Activated CD4-positive, alpha-beta T cell treated with anti-CD3 and anti-CD28 coated beads for 24 hours (primary cell): ENCODE measurements at places on chromosomes 1 and 21.

DNA sequence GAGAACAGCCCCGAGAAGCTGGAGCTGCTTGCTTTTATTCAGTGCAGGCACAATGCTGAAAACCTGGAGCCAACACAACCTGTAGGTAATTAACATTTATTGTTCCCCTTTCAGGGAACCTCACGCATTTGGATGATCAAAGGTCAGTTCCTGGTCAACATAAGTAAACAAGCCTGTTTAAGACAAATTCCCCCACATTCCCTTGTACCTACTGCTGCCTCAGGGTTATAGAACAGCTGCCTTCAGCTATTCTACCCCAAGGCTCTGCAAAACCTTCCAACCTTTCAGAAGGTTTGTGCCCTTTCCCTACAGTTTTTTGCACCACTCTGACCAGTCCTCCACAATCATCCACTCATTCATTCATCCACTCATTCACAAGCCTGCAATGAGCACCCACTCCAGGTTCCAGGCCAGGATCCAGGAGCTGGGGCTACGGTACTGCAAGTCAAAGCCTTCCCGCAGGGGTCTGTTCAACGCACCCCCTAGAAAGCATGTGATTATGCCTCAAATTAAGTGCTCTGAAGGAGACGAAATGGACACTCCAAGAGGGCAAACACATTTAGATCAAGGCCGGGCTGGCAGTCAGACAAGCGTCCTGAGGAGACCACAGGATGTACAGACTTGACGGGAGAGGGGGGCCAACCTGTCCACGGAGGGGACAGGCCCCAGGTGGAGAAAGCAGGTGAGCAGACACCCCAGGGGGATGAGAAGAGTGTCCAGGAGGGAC, 683.9 kb downstream of the MATN1 start:
- no peak for DNase-seq

GRCh38 chr1:199020051-199020450, 381.2 kb downstream of the PTPRC start:
- DNase-seq: no peak

DNA sequence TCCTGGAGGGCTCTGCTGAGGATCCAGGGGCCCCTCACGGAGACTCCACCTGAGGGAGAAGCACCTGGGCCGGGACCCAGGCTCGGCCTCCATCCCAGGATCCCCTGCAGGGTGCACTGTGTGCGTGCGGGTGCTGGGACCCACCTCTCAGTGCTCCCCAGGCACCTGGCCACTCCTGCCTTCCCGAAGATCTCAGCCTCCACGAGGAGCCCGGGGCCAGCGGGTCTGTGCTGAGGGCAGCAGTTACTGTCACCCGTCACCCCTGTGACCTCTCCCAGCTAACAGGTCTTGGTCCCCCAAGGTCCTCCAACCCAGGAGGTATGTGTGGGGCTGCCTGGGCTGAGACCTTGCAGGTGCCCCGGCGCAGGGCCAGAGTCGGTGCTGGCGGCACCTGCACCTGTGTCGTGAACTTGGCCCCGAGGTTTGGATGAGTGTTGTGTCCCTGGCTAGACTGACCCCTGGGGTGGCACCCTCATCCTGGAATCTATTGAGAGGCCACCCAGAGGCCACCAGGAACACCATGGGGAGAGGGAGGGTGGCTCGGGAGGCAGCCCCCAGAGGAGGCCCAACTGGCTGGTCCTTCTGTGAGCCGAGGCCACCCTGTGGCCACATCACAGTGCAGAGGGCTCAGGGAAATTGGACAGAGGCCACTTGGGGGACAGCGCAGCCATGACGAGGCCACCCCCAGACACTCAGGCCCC, 17.7 kb downstream of the MORN1 start:
- no peak for DNase-seq

DNA sequence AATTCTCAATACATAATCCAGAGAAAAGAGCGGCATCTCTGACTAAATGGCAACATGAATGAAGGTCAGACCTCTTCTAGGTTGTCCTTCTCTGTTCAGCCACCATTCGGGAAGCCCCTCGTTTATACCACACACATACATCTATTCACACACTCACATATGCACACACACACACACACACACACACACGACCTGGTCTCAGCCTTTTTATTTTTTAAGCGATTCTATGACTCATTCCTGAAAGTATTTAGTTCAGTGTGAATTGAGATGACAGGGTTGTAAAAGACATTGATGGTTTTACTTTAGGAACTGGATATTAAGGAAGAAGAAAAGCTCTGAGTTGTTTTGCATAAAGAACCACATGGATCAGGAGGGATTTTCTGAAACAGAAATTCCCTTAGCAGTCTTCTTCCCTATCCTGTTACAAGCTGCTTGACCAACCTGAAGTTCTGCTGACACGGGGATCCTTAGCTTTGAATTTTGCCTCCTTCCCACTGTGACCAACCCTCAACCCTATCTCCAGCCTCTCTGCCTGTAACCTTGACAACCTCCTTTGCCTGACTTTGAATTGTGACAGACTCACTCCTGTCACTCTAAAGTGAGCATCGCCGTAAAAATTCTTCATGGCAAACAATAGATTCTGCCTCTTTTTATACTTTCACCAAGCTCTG, 383.1 kb upstream of the ESRRG start:
- DNase-seq: no peak

- DNase-seq: no peak
These were observed 16.8 kb downstream of the SLC19A2 start for GRCh38 chr1:169468982-169469381.

DNA sequence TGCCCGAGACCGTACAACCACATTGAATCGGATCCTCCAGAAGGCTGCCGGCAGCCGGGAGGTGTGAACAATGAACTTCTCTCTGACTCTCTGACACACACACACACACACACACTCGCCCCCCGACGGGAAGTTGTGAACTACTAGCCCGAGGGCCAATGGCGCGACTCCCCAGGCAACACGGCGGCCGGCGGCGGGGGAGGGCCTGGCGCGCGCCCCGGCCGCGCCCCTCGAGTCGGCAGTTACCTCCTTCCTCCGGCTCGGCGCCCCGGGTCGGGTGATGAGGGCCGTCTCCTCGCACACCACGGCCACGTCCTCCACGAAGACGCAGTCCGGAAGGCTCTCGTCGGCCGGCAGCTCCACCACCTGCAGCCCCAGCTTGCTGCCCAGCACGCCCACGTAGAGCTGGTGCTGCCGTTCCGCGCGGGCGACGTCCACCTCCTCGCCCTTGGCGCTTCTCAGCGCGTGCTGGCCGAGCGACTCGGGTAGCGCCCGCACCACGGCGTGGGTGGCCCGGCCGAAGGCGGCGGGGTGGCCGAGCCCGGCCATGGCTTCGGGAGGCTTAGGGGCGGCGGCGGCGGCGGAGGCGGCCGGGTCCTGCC, 361 bp downstream of the DDAH1 start:
- DNase-seq: no peak
